ENCODE measurements at places on chromosomes 12 and 14.

- DNase-seq: no peak
Measured at GRCh38 chr12:89889062-89889461, 180.4 kb upstream of the ATP2B1 start.

DNA sequence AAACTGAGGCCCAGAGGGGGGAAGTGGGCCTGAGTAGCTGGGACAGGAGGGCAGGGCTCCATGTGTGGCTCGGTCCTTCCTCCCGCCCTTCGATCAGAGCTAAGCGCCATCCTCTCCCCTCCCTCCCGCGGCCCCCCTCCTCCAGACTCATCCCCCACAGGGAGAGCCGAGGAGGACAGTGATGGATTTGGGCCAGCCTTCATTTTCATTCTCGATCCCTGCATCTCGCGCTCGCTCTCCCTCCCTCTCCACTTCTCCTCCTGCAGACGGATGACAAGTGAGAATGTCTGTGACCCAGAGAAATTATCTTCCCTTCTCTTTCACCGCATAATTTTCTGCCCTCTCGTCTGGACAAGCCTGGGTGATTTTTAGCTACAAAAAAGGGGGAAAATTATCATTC is 183.3 kb downstream of the RBM19 start:
- no peak for DNase-seq

DNA sequence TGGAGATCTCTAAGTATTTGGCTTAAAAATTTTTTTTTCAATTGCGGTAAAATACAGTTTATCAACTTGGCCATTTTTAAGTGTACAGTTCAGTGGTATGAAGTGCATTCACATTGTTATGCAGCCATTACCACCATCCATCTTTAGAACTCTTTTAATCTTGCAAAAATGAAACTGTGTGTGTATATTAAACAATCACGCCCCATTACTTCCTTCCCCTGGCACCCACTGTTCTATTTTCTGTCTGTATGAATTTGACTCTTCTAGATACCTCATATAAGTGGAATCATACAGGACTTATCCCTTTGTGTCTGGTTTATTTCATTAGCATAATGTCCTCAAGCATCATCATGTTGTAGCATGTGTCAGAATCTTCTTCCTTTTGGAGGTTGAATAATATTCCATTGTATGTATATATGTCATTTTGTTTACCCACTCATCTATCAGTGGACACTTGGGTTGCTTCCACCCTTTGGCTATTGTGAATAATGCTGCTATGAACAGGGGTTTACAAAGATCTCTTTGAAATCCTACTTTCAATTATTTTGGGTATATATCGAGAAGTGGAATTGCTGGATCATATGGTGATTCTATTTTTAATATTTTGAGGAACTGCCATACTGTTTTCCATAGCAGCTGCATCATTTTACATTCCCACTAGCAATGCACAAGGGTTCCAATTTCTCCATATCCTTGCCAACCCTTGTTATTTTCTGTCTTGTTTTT is 62.9 kb downstream of the SAMD4A start:
- no peak for DNase-seq

DNA sequence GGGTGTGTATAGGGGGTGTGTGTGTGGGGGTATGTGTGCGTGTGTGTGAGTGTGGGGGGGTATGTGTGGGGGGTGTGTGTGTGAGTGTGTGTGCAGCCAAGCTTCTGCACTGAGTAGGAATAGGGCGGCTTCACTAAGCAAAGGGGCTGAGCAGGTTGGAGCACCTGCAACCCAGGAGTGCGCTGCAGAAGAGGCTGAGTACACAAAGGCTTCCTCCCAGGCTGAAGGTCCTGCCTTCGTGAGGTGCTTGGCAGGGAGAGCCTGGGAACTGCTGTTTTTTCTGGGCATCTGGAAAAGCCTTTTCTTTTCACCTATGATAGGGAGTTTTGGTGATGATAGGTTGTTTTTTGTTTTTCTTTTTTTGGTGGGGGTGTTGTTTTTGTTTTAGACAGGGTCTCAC is 6.0 kb upstream of the NUDT14 start:
- DNase-seq: no peak

DNA sequence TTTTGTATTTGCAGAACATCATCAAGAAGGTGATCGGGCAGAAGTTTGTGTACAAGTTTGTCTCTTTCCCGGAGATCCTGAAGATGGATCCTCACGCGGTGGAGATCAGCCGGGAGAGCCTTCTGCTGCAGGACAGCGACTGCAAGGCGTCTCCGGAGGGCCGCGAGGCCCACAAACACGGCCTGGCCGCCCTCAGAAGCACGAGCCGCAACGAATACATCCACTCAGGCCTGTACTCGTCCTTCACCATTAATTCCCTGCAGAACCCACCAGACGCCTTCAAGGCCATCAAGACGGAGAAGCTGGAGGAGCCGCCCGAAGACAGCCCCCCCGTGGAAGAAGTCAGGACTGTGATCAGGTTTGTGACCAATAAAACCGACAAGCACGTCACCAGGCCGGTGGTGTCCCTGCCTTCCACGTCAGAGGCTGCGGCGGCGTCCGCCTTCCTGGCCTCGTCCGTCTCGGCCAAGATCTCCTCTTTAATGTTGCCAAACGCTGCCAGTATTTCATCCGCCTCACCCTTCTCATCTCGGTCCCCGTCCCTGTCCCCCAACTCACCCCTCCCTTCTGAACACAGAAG is 52.8 kb downstream of the ELK3 start:
- DNase-seq: no peak

- peak; percentile 46 for DNase-seq
Measured at GRCh38 chr12:119412811-119413794, 78.6 kb downstream of the CCDC60 start.

- DNase-seq: no peak
Measured at GRCh38 chr14:54258382-54258781, 138.4 kb upstream of the CDKN3 start.

DNA sequence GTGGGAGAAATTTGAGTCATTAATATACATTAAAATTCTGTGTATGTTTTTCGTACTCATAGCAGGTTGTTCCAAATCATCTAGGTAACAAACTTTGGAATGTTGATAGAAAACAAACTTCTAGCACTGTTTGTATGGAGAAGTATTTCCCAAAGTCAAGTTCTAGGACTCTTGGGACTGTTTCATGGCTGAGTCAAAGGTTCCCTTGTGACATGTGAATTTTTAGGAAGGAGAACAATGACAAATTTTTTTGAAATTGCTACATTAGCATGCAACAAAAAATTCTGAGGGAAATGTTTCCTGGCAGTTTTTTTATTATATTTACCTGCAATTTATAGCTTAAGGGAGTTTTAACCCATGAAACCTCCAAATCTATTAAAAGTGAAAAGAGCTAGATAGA is 73.8 kb downstream of the RASSF8 start:
- no peak for DNase-seq

DNA sequence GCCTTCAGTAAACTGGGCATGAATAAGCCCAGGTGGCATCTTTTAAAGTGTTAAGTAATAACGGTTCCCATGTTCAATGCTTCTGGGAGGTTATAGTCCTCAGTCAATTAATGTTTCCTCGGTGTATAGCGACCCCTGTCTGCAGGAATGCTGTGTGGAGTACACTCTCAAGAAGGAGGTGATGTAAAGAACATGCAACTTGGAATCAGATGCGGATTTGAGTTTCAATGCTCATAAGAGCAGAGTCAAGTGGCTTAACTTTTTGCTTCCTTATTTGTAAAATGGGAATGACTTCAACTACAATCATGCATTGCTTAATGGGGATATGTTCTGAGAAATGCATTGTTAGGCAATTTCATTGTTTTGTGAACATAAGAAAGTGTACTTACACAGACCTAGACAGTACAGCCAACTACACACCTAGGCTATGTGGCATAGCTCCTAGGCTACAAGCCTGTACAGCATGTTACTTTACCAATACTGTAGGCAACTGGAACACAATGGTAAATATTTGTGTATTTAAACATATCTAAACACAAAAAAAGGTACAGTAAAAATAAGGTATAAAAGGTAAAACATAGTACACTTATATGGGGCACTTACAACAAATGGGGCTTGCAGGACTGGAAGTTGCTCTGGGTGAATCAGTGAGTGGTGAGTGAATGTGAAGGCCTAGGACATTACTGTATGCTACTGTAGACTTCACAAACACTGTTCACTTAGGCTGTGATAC is 6.7 kb upstream of the MRPS35 start:
- DNase-seq: peak; percentile 56

DNA sequence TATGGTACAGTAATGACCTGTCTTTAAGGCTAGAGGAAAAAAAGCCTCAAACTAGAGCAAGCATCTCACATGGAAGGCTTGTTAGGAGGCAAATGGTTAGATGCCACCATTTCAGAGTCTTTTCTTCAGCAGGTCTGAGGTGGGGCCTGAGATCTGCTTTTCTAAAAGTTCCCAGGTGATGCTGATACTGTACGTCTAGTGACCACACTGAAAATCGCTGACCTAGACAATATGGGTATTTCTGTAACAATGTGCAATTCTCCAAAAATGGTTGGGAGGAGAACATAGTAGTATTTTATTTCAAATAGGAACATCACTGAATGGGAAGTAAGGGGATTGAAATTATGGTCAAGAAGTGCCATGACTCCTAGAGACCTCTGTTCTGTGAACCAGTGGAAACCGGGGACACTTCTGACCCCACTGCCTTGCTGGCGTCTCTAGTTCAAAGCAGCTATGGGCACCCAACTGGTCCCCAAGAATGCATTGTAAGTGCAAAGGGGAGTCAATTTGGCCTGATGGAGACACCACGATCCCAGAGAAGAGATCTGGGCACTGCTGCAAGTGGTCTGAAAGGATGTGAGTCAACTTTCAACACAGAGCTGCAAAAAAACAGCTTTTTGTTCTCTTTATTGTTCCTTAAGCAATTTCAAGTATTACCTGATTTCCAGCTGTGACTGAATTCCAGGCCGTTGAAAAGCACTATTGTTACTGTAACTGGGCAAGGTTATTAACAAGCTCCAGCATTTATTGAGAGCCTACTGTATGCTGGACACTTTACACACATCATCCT is 54.4 kb upstream of the PLEKHG7 start:
- DNase-seq: no peak

- DNase-seq: no peak
Measured at GRCh38 chr12:102757154-102757881, 159.7 kb downstream of the PAH start.

GRCh38 chr12:402029-402389 is 565 bp downstream of the CCDC77 start:
- no peak for DNase-seq

- DNase-seq: no peak
Measured at GRCh38 chr12:81333812-81334211, 255.9 kb downstream of the ACSS3 start.

DNA sequence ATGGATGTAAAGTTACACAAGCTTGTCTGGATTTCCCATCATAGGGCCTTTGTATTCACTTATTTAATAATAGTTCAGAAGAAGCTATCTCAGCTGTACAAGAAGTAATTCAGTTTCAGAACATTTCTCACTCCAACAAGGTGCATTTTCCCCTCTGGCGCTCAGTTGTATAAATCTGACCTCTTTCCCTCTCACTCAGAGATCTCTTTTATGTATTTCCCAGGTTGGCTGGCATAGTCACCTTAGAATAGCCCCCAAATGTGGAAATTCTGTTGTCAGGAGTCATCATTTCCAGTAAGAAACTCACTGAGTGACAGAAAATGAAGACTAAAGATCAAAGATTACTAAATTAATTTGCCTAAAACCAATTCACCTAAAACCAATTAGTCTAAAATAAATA is 11.2 kb downstream of the AJUBA start:
- DNase-seq: no peak

DNA sequence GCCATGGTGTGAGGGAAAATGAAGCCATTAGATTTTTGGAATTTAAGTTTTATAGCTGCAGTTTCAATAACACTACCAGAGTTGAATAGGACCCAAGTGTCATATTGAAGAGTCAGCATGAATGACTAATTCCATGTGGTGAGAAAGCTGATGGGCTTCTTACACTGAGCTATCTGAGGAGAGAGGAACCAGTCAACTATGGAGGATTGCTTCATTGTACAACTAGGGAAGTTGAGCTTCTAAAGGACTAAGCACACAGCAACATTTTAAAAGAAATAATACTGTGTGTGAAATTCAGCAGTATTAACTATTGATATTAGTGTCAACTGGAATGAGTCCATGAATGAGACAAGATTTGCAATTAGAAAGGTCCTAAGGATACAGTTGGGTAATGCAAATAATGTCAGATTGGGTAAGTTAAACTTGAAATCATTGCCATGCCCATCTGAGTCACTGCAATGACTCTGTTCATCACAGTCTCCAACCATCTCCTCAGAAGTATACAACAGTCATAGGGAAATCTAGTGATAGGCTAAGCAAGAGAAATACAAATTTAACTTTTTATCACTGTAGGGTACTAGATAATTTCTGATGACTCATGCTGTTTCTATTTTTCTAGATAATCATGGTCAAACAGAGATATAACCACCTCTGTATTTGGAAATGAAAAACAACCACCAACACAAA is 394.2 kb downstream of the FSCB start:
- peak; percentile 28 for DNase-seq

- DNase-seq: no peak
Measured at GRCh38 chr12:70418101-70418500, 52.0 kb downstream of the KCNMB4 start.

DNA sequence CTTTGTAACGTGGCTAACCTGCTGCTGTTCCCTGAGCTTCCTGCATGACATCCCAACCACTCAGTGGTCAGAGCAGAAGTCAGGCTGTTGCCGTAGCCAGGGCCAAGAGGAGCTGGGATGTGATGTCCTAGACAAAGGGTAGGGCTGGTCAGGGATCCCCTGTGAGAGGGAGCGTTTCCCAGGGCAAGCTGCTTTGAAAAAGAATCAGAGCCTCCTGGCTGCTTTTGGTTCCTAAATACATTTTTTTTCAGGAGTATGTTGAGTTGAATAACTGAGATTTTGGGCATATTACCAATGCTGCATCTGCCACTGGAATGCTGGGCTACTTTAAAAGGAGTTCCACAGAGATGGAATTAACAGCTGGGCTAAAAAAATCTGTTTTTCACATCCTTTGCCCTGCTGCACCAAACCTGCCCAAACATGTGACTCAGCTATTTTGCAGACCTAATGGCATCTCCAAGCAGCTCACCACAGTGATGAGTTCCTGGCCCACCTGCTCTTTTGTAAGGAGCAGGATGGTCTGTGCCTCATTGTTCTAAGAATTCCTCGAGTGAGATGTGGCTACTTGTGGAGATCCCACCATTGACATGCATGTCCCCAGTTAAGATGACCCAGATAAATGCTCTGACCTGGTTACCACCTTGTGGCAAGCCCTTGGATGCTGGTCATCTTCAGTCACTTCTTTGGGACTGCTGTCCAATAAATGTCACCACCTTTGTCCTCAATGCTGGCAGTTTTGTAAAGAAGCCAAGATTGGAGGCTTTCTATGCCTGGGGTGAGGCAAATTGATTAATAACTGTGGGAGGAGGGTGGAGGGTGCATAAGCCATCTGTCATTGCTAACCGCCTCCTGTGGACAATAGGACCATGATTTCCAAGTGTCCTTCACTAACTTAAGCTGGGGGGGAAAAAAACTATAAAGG is 24.1 kb downstream of the ANKRD13A start:
- no peak for DNase-seq

- no peak for DNase-seq
Measured at GRCh38 chr12:93702707-93703315, 25.6 kb downstream of the CRADD start.

DNA sequence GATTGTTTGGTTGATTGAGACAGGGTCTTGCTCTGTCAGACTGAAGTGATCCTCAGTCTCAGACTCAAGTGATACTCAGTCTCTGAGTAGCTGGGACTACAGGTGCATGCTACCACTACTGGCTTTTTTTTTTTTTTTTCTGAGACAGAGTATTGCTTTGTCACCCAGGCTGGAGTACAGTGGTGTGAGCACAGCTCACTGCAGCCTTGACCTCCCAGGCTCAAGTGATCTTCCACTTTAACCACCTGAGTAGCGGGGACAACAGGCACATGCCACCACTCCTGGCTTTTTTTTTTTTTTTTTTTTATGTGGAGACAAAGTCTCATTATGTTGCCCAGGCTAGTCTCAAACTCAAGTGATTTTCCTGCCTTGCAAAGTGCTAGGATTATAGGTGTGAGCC is 31.8 kb downstream of the CPSF2 start:
- DNase-seq: no peak

Data from kidney glomerular epithelial cell (primary cell).